ENCODE measurements at places on chromosomes 13 and 19. TPM values are rescaled to one million over a fixed set of nuclear protein-coding genes. Genes with fewer than 3 reads are reported as not detected.

CGB8 gene
- not detected for total RNA-seq

GRCh38 chr19:11324079-11324661 is 15.3 kb downstream of the RAB3D start:
- H3K27ac ChIP-seq = no peak overlapping the region
- H3K4me3 ChIP-seq = no peak overlapping the region
- peaks cover 4% of the 10 kb centered on the region for H3K36me3 ChIP-seq
- H3K4me1 ChIP-seq = peaks cover 11% of the 10 kb centered on the region

ZNF569 gene
- total RNA-seq = 7.6 TPM

DNA sequence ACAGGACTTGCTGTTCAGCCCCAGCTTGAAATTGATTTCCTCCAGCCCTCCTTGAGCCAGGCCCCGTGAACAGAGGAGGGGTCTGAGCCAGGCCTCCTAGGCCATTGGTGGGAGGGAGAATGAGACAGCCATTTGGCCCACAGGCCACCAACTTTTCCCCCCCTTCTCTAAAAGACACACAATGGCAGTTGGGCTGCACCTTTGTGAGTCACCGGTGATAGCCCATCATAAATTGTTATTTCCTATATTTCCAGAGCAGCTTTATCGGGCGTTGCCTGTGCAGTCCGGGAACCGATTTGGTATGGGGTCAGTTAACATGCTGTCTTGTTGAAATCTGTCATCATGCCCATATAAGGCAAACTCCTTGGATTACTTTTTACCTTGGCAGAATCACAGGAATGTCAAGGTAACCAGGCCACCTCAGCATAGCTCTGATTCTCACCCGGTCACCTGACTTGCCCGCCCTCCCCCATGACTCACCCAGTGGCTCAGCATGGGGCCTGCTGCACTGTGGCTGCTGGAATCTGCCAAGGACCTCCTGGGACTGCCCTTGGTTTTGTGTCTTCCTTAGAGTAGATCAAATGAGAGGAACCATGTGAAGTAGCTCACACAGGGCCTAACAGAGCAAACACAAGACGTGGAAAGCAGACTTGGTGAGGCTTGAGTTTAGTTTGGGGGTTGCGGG is 36.1 kb downstream of the ACTN4 start:
- H3K27me3 ChIP-seq = no peaks in the 10 kb centered on the region
- H3K27ac ChIP-seq = peak overlapping the region; percentile 100
- DNase-seq = peak; percentile 68
- peak overlapping the region; percentile 49 for H3K4me3 ChIP-seq
- peaks cover 15% of the 10 kb centered on the region for H3K36me3 ChIP-seq
- peaks cover 69% of the 10 kb centered on the region for H3K4me1 ChIP-seq

LILRA5 gene
- total RNA-seq = not detected

GRCh38 chr13:111347438-111347837 is 27.0 kb downstream of the TEX29 start:
- DNase-seq = no peak
- H3K36me3 ChIP-seq = peaks cover 2% of the 10 kb centered on the region
- no peak overlapping the region for H3K27ac ChIP-seq
- no peaks in the 10 kb centered on the region for H3K27me3 ChIP-seq

- H3K27me3 ChIP-seq = no peaks in the 10 kb centered on the region
- no peak for DNase-seq
- H3K27ac ChIP-seq = peak overlapping the region; percentile 54
- H3K4me1 ChIP-seq = peaks cover 12% of the 10 kb centered on the region
Measured at GRCh38 chr19:19482809-19483596, 32.3 kb downstream of the TSSK6 start.

GRCh38 chr13:35882722-35883497 is 248.3 kb downstream of the DCLK1 start:
- H3K4me3 ChIP-seq = no peak overlapping the region
- no peak for DNase-seq
- peaks cover 18% of the 10 kb centered on the region for H3K4me1 ChIP-seq
- H3K27me3 ChIP-seq = peaks cover 90% of the 10 kb centered on the region
- no peaks in the 10 kb centered on the region for H3K36me3 ChIP-seq

DNA sequence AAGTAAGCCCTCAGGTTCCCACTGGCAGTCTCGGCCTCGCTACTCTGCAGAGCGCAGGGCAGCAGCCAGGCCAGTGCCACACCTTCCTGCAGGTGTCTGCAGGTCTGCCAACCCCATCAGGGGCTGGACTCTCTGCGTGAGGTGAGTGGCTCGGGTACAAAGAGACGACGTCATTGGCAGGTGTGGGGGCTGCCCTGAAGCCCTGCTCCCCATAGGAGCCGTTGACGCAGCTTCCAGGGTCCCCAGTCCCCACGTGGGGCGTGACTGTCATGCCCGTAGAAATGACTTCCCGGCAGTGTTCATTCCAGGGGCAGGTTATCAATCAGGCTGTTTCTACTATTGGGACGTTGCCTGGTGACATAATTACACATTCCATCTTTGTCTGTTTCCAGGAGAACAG is 15.3 kb upstream of the GJB6 start:
- peak overlapping the region; percentile 59 for H3K27ac ChIP-seq
- no peaks in the 10 kb centered on the region for H3K36me3 ChIP-seq
- no peak overlapping the region for H3K4me3 ChIP-seq
- H3K27me3 ChIP-seq = no peaks in the 10 kb centered on the region
- peaks cover 9% of the 10 kb centered on the region for H3K4me1 ChIP-seq

- no peaks in the 10 kb centered on the region for H3K36me3 ChIP-seq
- H3K4me1 ChIP-seq = peaks cover 24% of the 10 kb centered on the region
Measured at GRCh38 chr13:33207615-33207961, 78.0 kb downstream of the STARD13 start.

- peaks cover 18% of the 10 kb centered on the region for H3K27me3 ChIP-seq
- no peak overlapping the region for H3K27ac ChIP-seq
Measured at GRCh38 chr13:100589178-100589725, 663 bp upstream of the GGACT start.

DNA sequence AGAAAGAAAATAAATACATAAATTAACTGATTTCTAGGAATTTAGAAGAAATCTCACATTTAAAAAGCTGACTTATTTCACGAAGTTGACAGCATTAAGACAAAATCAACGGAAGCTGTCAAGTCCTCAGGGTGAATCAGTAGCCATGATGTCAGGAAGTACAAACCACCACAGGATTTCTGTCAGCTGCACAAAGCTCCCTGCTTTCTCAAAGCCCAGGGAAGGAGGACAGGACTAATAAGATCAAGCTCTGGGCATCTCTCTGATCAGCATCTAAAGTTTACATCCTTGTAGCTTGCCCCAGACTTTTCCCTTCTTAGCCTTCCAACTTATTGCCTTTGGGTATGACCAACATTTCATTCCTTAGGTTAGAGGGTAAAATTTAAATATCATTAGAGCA is 9.4 kb downstream of the DCT start:
- H3K4me3 ChIP-seq = no peak overlapping the region
- H3K27ac ChIP-seq = no peak overlapping the region
- no peaks in the 10 kb centered on the region for H3K27me3 ChIP-seq
- DNase-seq = no peak
- no peaks in the 10 kb centered on the region for H3K36me3 ChIP-seq

TNNT1 gene
- 5.5 TPM for total RNA-seq
